Osteoblast (primary cell): ENCODE measurements at places on chromosomes 7 and 10.

DNA sequence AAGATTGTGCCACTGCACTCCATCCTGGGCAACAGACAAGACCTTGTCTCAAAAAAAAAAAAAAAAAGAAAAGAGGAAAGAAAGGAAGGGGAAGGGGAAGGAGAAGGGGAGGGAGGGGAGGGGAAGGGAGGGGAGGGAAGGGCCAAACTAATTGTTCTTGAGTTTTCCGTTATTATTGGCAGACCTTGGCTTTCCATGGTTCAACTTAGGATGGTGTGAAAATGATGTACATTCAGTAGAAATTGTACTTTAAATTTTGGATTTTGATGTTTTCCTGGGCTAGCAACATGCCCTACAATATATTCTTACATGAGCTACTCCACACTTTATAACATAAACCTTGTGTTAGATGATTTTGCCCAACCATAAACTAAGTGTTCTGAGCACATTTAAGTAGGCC is 1.2 kb upstream of the TMEM72 start:
- DNase-seq = no peak

DNA sequence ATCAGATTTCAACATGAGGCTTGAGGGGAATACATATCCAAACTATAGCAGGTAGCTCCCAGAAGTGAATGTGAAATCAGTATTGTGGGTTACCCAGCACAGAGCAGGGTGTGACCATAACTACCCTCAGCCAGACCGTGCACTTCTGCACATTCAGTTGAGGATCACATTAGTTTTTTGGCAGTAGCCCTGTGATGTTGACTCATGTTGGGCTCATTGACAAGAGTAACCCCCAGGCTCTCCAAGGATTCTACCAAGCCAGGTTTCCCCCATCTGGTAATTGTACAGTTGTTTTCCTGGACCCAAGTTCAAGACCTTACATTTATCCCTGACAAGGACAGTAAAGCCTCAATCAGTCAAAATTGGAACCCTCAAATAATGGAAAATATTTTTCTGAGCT is 11.7 kb upstream of the CPA4 start:
- DNase-seq = peak; percentile 85

- DNase-seq = no peak
These were observed 605.0 kb downstream of the CCSER2 start for GRCh38 chr10:84933402-84933801.

DNA sequence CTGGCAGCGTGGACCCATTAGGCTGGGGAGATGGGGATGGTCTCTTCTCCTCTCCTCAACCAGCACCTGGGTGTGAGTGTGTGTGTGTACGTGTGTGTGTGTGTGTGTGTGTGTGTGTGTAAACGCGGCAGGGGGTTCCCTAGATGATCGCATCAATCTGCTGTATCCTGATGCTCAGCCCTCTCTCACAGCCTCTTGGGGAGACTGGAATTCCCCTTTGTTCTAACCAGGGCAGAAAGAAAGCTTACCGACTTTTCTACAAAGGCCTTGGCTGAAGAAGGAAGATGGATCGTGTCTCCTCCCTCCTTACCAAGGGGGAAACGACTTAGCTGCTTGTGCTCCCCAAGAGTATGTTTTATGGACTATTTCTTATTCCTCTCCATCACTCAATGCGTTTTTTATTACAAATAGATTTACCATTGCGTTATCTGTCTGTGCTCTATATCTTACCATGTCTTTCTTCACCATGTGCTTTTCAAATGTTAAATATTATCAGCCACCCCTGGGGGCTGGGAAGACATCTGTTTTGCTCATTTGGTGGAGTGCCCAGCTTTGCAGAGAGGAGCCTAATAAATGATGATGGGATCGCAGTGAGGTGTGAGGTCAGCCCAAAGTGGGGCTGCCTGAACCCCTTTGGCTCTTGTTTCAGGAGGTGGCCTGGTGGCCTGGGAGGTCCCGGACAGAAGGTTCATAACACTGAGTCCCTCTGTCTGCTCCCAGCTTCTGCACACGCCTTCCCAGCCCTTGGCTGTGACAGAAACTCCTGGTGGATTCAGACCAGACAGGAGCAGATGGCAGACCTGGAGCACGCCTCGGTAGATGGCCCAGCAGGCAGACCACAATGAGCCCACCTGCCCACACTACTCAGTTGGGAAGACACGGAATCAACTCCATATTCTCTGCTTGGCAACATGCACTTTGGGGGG is 262.0 kb downstream of the PRPF18 start:
- no peak for DNase-seq

DNA sequence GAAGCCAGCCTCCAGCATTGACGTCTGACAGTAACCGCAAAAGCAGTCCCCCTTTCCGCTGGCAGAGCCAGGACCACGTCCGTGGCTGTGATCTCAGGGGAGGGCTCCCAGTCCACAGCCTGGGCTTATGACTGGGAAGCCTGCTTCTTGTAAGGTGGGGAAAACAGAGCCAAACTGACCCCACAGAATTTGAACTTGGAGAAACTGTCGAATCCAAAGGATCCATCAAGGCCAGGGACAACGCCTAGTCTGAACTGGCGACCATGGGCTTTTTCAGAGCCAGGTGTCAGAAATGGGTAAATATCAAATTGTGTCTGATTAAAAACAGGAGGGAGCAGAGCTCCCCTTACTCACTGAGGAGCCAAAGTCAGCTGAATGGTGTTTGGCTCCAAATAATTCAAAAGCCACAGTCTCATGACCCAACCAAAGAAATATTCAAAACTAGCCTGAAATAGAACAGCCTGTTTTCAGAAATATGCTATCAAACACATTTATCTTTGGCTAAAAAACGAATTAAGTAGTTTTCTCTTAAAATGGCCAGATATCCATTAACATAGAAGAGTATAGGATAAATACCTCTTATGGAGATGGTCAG is 751.4 kb upstream of the GALNT17 start:
- DNase-seq = peak; percentile 86

GRCh38 chr7:140022582-140023211 is 40.1 kb downstream of the PARP12 start:
- DNase-seq = no peak

DNA sequence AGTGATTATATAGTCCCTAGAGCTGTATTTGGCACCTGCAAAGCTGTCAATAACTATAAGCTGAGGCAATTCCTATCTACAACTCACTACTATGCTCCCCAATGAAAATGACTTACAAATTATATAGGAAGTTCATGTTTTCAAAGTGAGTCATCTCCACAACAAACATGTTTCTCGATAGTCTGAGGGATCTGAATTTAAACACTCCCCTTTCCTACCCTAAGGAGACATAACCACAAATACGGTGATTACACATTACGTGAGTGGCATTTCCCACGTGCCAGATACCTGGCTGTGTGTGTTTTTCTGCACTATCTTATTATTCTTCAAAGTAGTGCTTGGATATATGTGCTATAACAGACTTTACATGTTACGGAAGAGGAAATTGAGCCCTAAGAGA is 122.5 kb upstream of the C1QL3 start:
- DNase-seq = peak; percentile 66

DNA sequence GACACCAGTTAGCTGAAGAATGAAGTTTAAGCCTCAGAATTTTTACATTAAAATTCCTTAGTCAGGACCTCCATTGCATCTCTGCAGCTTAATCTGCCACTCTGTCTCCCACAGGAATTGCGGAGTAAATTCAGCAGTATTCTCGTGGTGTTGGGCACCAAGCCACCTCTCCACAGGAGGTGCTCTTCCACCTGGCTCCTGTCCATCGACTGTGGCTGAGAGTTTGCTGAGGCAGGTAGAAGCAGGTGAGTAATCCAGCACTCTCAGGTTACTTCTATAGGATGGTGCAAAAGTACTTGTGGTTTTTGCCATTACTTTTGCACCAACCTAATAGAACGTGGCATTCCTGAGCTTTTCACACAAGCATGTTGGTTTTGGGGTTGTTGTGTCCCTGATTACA is 134.1 kb downstream of the GFRA1 start:
- DNase-seq = no peak

GRCh38 chr7:157010588-157011332 is at the start of gene MNX1:
MNX1 (minus strand) TSS chr7:157010663; CDS start chr7:157010350, 313 bp downstream.
- peak; percentile 86 for DNase-seq

GRCh38 chr7:114590298-114590697 is 175.7 kb downstream of the FOXP2 start:
- DNase-seq = no peak

GRCh38 chr10:47317251-47317650 is 5.0 kb upstream of the GDF2 start:
- peak; percentile 22 for DNase-seq

DNA sequence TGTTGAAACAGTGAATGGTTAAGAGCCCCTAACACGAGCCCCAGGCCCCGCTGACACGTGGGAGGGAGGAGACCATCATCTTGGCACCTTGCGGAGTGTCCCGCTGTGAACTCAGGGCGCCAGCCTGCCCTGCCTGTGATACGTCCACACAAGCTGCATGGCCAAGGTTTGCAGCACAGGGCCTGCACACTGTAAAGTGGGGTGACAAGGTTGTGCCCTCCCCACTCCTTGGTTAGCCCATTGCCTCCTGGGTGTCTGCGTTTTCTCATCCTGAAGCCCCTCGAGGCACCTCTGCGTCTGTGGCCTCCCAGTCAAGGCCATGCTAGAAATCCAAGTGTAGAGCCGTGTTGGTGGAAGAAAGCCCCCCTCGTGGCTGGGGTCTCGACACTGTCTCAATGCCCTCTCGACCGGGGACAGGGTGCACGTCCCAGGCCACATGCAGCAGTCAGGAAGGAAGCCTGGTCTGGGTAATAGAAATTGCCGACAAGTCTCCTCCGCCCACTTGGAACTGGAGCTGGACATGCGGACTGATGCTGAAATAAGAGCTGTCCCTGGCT is 192.1 kb downstream of the DNAJB6 start:
- DNase-seq = peak; percentile 39

DNA sequence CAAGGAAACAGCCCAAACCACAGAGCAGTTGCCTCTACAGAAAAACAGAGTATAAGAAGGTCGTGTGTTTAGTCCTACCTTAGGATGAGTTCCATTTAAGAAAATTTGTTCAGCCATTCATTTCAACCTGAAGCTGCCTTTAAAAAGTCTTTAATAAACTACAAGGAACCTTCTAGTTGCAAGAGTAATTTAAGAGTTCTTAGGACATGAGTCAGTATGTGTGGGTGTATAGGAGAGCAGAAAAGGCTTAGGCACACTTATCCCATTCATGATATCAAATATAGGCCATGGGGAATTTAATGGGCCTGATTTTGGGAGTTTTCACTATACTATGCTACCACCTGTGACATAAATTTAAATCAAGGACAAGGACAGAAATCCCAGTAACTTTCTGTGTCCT is 496.8 kb downstream of the TFEC start:
- DNase-seq = no peak

DNA sequence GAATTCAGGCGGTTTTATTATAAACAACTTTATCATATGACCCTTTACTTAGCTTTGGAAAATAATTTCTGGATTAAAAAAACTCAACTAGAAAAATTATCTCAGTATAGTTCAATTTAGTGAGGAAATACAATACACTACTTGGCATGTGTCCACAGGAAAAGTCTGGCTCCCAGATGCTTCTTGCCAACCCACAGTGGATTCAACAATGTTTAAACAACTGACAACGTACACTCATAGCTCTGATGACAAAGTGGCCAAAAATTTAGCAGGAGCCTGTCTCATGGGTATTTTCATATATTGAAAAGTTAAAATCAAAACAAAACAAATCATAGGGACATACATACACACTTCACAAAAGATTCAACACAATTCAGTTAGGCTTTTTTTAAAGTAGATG is 158.8 kb downstream of the SKAP2 start:
- DNase-seq = peak; percentile 71

GRCh38 chr7:150830937-150831336 is 21.4 kb upstream of the AOC1 start:
- DNase-seq = peak; percentile 22

DNA sequence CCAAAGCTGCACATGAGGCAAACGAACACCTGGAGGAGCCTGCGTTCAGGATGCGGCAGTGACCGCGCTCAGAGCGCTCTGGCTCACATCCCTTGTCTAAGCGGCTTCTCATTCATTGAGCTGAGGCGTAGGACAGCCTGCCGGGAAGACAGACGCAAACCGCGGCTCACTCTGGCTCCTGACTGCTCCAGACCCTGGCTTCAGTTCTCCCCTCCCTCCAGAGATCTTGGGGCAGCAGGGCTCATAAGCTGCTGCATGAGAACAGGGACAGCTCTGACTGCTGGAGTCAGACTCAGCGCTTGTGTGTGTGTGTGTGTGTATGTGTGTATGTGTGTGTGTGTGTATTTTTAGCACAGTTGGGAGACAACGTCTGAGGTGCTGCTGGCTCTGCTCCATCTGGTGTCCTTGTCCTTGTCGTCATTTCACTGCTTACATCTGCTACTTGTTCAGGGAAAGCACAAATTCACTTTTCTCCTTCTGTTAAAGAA is 15.8 kb upstream of the LYZL2 start:
- peak; percentile 69 for DNase-seq

- DNase-seq = no peak
These were observed 24.7 kb upstream of the GPAM start for GRCh38 chr10:112208292-112208691.

DNA sequence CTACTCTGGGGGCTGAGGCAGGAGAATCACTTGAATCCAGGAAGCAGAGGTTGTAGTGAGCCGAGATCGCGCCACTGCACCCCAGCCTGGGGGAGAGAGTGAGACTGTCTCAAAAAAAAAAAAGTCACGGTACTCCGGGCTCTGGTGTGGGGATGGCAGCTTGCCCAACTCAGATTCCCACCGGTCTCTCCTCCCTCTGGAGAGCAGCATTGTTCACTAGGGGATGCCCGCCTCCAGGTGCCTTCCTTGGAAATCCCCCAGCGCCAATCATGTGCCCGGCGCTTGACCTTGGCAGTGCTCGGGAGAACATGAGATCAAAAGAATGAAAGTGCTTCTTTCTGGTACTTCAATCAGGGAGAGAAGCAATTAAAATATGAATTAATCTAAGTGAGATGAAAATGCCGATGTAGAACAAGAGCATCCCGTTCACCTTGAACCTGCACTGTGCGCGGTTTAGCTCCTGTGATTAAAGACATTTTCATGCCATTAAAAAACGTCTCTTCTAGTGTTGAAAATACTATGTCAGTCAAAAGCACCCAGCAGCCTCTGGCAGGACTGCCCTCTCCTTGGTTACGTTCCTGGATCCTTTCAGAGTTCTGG is 1127.3 kb upstream of the AUTS2 start:
- no peak for DNase-seq

GRCh38 chr10:124708246-124708779 is 35.9 kb downstream of the FAM53B start:
- DNase-seq = no peak

GRCh38 chr10:44936314-44936975 is 23.2 kb upstream of the RASSF4 start:
- no peak for DNase-seq

GRCh38 chr7:125773113-125773785 is 843.6 kb upstream of the POT1 start:
- DNase-seq = no peak
